ENCODE measurements at places on chromosomes 3 and 15.
A peak's percentile ranks its signal among the peaks of the same experiment; 100 is the strongest.

DNA sequence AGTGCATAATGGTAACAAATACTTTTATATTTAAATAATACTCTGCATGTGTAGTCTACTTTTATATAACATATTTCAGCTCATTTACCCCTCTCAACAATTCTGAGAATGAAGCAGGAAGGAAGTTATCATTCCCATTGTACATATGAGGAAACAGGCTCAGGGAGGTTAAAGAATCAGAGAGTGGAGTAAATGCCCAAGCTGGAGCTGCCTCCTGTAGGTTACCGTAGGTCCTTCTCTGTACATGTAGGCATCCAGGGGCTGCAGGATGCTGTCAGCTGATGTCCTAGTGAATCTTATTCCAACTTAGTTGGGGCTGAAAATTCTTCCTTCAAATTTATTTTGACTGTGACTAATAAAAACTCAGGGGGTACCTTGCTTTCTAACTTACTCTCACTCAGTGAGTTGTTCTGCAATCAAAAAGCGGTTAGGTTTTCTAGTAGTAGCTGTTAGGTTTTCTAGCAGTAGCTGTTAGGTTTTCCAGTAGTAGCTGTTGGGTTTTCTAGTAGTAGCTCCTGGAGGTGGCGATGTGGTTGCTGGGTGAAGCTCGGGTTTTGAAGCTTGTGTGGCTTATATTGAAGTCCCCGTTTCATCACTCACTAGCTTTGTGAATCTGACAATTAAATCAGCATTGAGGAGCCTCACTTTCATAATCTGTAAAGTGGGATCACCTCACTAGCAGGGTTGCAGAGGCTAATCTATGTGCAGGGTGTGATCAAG, 357.0 kb downstream of the NR2F2 start:
- no peak for DNase-seq

DNA sequence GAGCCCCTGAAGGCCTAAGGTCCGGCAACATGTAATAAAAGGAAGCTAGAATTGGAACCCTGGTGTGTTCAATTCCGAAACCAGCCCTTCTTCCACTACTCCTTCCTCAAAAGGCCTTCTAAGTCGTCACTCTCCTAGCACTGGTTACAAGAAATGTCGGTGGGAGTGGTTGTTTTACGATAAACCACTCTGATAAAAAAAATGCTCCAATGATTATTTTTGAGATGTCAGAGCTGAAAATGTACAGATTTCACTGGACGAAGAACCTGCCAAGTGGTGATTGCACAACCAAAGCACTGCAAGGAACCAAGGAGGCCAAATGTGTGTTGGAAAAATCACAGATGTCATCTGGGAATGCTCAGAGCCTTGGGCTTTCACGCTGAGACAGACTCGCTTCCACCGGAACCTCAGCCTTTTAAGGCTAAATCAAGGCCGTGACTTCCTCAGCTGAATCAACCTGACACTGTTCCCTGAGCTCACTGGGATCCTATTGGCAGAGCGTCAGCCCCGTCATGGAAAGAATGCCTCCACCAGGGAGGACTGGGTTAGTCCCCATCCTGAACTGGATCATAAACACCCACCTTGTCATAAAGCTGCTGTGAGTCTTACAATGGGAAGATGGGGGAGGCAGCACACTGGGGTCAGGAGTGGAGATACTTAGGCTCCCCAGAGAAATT, 108.1 kb upstream of the THBS1 start:
- peak; percentile 87 for DNase-seq

GRCh38 chr15:100926971-100927756, 8.0 kb downstream of the LRRK1 start:
- no peak for DNase-seq

GRCh38 chr3:108605491-108605890, 16.0 kb downstream of the DZIP3 start:
- DNase-seq: no peak

DNA sequence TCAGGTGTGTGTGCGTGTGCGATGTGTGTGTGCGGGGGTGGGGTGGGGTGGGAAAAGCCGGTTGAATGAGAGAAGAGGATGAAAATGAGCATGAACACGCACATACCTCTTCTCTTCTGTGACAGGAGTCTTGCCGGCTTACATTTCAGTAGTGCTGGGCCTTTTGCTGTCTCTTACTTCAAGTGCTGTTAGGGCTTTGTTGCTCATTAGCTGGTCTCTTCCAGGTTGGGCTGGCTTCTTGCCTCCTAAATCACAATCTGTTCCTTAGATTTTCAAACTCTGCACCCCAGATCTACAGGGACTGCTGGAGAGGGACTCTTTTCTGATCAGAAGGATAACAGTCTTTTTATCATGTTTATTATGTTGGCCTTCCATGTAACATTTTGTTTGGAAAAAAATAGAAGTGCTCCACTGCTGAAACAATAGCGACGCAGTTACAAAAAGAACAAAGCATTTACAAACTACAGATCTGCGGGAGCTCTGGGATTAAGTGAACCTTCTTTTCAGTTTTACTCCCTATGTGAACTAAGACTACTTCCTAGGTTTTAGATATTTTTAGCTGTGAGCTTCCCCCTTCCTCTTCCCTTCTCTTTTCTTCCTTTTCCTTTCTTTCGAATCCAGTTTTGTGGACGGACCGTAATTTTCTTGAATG, 48.5 kb downstream of the USP13 start:
- no peak for DNase-seq

DNA sequence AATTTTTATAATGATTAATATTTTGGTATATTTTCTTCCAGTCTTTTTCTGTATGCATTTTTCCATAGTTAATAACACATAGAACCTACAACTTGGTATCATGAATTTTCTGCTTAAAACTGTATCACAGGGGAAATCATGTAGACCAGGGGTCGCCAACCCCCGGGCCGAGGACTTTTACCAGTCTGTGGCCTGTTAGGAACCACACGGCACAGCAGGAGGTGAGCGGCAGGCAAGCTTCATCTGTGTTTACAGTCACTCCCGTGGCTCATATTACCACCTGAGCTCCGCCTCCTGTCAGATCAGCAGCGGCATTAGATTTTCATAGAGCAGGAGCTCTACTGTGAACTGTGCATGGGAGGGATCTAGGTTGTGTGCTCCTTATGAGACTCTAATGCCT, 54.7 kb downstream of the RPL22L1 start:
- no peak for DNase-seq

DNA sequence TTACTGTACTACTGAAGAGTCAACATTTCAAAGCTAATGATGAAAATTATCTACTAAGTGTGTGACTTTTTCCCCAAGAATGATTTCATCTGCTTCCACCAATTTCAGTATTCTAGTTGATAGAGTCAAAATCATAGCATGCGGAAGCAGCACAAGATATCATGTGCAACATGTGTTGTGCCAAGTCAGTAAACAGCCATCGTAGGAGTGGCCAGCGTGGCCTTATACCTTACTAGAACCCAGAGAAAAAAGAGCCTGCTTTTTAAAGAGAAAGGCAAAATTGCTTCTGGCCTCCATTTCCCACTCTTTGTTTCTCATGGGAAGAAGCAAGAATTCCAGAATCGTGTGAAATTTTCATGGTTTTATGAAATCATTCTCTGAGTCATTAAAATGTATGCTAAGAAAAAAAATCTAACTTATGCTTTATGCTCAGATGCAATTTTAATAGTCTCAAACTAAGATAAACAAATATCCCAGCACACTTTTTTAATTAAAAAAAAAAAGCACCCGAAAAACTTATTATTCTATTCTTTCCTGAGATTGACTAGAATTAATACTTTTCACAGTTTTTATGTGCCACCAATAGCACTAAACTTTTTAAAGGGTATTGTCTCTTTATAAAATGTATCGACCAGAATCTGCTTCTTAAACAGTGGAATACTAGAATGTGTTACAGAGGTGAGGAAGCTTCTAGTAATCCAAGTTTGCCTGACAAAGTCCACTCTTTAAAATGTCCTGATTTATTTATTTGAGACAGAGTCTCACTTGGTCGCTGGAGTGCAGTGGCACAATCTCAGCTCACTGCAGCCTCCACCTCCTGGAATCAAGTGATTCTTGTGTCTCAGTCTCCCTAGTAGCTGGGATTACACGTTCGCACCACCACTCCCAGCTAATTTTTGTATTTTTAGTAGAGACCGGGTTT, 87.3 kb downstream of the MBNL1 start:
- DNase-seq: no peak

- DNase-seq: no peak
Observed at GRCh38 chr15:83276661-83277060, 7.8 kb downstream of the BNC1 start.

DNA sequence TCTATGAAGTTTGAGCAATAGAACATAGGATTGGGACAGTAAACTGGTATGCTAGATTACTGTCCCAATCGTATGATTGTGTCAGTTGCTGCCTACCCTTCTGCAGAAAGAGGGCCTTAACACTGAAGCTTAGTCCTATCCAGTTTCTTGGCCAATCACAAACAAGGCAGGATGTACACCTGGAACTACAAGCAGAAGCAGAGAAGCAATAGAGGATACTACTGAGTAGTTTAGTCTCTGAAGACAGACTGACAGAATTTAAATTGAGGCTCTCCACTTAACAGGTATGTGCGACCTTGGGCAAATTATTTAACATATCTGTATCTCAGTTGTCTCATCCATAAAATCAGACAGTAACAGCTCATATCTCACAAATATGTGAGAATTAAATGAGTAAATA, 85.0 kb downstream of the ZNF280D start:
- DNase-seq: no peak
